ENCODE measurements at places on chromosomes 5 and 9.

DNA sequence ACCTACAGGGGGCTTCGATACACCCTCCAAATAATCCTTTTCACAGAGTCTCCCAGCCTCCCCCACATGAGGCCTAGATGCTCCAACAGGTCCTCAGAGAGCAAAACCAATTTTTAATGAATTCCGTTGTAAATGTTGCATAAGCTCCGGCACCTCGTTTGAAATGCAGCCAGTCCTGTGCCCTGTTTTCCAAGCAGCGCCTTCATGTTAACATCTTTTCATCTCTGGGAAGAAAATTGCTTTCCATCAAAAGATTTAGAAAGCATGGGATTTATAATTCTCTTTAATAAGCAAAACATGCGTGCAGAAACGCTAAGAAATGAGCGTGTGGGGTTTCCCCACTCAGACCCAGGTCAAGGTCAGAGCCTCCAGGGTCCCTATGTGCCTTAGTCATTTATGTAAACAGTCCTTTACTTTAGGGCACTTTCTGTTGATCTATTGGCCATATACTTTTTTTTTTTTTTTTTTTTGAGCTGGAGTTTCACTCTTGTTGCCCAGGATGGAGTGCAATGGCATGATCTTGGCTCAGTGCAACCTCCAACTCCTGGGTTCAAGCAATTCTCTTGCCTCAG lies 177.5 kb upstream of the S1PR3 start:
- DNase-seq: no peak

- no peak for DNase-seq
Measured at GRCh38 chr9:22189471-22189870, 180.4 kb upstream of the CDKN2B start.

DNA sequence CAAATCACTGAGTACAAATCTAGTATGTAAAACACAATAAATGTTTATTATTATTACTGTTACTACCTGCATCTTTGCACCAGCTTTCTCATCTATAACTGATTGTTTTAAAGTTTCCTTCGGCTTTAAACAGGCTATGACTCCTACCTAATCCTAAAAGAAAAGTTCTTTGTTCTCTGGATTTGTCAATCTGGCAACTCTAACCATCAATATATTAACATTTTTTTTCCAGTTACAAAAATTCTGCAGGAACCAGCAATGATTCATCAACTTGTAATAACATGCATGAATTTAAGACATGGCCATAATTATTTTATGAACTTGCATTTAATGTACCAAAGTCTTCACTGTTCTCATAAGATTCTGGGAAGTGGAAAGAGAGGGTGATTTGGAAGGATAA lies 228.5 kb downstream of the PIK3R1 start:
- DNase-seq: no peak

- no peak for DNase-seq
Measured at GRCh38 chr5:90504743-90505142, 24.6 kb downstream of the LYSMD3 start.

GRCh38 chr9:133540698-133541025 lies 6.2 kb downstream of the ADAMTSL2 start:
- no peak for DNase-seq

DNA sequence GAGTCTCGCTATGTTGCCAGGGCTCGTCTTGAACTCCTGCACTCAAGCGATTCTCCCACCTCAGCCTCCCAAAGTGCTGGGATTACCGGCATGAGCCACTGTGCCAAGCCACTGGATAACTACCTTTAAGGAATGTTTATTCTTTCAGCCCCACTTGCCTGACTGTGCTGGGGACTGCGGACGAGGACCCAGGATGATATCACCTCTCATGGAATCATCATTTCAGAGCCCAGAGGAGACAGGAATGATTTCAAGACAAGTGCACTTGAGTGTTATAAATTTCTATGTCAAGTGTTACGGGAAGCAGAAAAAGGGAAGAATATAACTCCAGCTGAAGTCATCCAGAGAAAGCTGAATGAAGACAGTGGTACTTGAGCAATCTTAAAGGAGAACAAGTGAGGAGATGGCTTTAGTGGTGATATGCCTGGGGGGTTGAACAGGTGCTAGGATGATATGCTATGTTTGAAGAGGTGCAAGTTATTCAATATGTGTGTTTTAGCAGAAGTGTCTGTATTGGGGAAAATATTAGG lies 109.3 kb downstream of the DCP2 start:
- DNase-seq: no peak

DNA sequence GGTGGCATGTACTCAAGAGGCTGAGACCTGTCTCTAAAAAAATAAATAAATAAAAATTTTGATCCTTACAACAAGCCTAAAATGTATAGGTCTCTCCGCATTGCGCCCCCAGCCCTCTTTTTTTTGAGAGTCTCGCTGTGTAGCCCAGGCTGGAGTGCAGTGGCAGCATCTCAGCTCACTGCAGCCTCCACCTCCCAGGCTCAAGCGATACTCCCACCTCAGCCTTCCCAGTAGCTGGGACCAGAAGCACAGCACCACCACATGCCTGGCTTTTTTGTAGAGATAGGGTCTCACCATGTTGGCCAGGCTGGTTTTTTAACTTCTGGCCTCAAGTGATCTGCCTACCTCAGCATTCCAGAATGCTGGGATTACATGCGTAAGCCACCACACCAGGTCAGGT lies 2.2 kb upstream of the GARIN3 start:
- no peak for DNase-seq
